ENCODE measurements at places on chromosomes 16 and 17.

DNA sequence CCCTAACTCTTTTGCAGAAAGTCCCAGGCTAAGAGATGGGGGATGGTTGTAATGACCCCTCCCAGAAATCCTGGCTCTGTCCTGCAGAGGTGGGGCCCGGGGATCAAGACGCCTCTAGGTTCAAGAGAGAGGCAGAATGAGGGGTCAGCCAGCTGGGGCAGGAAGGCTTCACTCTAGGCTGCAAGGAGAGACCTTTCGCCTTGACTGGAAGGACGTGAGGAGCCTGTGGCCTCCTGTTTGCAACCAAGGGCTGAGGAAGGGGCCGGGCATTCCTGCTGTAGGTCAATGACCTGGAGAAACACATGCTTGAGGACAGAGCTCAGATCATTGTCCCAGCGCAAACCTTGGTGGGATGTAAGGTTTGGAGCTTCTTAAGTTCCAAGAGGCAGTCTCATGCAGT is 8.7 kb upstream of the CETP start:
- DNase-seq = no peak

DNA sequence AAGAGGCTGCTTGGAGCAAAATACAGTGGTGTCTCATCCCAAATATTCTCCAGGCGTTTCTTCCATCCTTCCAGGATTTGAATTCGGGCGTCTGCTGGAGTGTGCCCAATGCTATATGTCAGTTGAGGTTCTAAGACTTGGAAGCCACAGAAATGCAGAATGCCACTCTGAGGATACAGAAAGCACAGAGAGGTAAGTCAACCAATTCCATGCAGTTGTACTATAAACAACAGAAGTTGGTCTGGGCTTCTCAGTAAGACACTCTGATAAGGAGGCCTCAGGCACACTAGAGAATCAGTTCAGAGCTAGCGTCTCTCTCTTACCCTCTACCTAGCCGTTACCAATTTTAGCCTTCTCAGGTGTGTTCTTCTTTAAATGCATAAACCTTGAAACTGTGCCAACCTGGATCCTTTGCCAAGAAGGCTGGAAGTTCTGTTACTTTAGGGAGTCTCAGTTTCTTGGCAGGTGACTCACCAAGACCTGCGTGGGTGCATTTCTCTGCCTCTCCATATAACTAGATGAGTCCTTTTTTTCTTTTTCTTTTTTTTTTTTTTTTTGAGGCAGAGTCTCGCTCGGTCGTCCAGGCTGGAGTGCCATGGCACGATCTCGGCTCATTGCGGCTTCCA is 15.1 kb downstream of the NQO1 start:
- DNase-seq = no peak

DNA sequence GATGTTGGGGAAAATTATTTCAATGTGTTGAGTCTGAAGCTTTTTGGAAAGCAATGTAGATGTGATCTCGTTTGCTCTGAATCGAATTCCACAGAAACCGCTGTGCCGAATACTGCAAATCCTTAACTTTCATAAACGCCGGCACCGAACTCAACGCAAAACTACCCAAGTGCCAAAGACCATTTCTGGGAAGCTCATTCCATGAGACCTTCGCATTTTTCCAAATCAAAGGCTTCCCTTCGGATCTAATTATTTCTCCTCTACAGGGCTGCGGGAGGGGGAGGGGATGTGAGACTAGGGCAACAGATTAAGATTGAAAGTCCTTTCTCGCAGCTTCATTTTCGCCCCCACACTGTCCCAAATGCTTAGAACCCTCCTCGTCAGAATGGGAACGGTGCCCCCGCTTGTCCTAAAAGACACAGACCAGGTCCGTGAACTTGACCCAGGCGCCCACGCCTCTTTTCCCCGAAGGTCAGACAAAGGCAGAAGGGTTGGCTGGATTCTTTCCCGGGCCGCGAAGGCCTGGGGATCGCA is 4.0 kb downstream of the PRAC1 start:
- no peak for DNase-seq

DNA sequence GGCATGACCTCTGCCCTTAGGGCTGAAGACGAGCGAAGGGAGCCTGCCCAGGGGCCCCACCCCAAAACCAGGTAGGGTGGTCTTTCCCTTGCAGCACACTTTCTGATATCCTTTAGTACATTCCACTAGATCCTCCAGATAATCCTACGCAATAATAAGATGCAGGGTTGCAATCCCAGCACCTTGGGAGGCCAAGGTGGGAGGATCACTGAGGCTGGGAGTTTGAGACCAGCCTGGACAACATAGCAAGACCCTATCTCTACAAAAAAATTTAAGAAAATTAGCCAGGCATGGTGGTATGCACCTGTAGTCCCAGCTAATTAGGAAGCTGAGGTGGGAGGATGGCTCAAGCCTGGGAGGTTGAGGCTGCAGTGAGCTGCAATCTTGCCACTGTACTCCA is 34.9 kb upstream of the MLKL start:
- no peak for DNase-seq
